ENCODE measurements at places on chromosomes 12 and 14. TPM values are rescaled to one million over a fixed set of nuclear protein-coding genes. Genes with fewer than 3 reads are reported as not detected.

DNA sequence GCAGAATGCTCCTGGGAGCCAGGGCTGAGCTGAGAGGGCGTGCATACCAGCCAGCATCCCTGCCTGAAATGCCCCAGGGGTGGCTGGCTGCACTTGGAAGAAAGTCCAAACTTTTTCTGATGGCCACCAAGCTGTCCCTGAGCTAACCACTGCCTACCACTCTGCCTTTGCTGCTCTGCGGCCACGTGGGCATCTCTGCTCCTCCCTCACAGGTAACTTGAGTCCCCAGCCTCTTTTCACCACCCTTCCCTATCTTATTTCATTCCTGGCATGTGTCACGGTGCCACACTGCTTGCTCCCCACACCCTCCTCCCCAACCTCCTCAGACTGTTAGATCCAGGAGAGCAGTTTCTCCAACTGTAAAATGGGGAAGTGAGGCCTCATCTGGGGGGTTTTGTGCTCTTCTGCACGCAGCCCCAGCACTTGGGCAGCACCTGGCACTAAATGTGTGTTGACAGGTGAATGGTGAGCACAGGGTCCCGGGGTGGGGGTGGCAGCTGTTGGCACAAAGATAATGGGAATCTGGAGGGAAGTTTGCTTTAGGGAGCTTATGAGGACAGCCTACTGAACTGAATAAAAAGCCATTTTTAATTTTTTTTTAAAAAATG is 113.0 kb downstream of the GLT1D1 start:
- DNase-seq = no peak

- peak; percentile 49 for DNase-seq
Measured at GRCh38 chr14:39219075-39219499, 14.6 kb upstream of the MIA2 start.

The RNF212B gene
- total RNA-seq = not detected

The CCDC184 gene
- total RNA-seq = 0.51 TPM

The DHRS4 gene
- total RNA-seq = 52.7 TPM

The CACNB3 gene
- 11.5 TPM for total RNA-seq

The OAS2 gene
- 5.1 TPM for total RNA-seq

The PRIMA1 gene
- 0.06 TPM for total RNA-seq

DNA sequence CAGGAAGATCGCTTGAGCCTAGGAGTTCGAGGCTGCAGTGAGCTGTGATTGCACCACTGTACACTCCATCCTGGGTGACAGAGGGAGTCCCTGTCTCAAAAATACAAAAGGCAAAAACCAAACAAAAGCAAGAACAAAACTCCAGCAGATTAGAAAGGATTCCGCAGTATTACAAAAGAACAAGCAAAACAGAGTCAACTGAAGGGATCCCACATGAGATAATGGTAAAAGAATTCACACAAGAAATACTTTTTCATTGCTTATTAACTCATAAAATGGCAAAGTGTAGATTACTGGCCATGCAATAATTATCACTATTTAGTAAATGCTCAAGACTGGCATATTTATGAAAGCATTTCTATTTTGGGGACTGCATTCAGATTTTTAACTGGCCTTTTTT is 35.4 kb downstream of the BEST3 start:
- DNase-seq = no peak

DNA sequence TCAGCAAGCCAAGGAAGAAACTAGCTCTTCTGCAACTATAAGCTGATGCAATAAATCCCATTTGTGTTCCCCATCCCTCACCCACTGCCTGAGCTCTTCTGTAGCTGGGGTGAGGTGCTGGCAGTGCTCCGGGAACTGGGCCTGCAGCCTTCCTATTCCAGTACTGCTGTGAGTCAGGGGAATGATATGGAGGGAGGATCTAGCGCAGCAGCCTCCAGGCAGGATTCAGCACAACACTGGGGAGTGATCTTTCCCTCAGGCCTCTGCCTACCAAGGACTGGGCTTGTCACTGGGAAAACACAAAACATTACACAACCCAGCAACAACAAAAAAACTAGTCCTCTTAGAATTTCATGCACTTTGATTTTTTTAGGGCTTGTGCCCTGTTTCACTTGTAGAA is 58.7 kb downstream of the ST8SIA1 start:
- DNase-seq = peak; percentile 86

GRCh38 chr12:131895640-131896079 is 1.2 kb downstream of the ULK1 start:
- DNase-seq = no peak

DNA sequence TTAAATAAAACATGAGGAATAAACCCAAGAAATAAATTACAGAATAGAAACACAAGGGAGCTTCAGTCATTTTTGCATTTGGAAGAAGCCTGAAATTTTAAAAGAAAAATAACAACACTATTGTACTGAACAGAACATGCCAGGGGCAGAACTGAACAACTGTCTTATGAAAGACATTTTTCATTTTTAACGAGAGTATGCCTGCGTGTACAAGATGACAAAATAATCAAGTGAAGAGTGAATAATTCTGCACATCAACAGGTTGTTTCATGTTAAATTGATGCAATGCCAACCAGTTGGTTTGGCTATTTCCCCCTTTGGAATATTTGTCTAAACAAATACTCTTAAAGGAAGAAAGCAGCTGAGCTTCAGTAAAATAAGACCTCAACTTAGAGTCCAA is 103.3 kb upstream of the BTG1 start:
- no peak for DNase-seq

- no peak for DNase-seq
Measured at GRCh38 chr14:74241652-74242017, 2.4 kb downstream of the VSX2 start.

- DNase-seq = no peak
Measured at GRCh38 chr12:28610401-28611114, 420.3 kb downstream of the CCDC91 start.

The PRB2 gene
- total RNA-seq = not detected

The SERPINA10 gene
- not detected for total RNA-seq

The FAM186B gene
- 0.30 TPM for total RNA-seq

The CD27 gene
- total RNA-seq = not detected

Measured in Daoy (cell line).